Renal cortical epithelial cell (primary cell): ENCODE measurements at places on chromosomes 6 and 20.

DNA sequence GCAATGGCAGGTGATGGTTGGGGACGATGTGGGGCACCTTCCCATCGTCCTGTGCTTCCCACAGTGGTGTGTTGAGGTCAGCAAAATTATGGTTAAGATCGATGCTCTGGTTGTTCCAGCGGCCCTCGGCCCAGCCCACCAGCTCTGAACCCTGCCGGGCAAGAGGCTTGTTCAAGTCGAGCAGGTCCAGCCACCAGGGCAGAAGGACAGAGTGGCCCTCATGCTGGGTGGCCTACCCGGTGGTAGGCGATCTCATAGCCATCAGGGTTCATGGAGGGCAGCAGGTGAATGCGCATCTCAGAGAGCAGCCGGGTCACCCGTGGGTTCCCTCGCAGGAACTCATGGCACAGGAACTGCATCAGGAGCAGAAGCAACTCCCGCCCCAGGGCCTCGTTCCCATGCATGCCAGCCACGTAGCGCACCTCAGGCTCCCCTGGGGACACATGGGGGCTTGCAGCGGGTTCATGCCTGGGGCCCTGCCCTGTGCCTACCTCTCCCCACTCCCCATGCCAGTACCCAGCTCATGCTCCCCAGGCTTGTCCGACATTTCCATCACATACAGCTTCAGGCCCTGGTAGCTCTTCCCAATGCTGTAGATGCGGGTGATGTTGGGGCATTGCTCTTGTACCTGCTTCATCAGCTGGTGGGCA lies 4.3 kb downstream of the CPXM1 start:
- DNase-seq, result no peak

DNA sequence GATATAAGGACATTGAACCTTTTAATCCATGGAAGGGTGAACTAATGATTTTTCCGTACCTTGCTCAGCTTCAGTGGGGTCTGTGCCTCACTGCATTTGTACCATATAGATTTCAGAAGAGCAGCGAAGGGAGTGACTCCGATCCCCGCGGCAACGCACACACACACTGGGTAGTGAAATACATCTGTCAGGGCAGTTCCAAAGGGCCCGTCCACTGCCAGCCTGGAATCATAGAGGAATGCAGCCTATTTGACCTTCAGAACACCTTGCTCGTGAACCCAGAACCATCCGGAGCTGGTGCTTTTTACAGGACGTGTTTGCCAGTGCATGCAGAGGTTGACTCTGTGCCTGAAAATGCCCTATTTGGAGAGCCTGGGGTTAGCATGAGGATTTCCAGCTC lies 33.0 kb downstream of the NOX3 start:
- no peak for DNase-seq

- no peak for DNase-seq
Observed at GRCh38 chr20:62425281-62426058, 1.9 kb downstream of the RBBP8NL start.

DNA sequence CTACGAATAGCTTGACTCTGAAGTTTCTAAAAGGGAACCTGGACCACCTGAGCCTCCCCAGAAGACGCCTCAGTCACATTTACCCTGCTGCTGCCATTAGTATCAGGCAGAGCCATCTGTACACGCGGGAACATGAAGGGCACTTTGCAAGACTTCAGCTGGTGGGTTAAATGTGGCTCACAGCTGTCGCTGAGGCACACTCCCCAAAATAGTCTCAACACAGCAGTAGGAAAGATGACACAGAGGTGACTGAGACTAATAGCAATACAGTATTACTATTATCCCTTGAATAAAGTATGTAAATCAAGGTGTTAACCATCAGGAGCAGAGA lies 29.0 kb downstream of the PSMB1 start:
- no peak for DNase-seq

DNA sequence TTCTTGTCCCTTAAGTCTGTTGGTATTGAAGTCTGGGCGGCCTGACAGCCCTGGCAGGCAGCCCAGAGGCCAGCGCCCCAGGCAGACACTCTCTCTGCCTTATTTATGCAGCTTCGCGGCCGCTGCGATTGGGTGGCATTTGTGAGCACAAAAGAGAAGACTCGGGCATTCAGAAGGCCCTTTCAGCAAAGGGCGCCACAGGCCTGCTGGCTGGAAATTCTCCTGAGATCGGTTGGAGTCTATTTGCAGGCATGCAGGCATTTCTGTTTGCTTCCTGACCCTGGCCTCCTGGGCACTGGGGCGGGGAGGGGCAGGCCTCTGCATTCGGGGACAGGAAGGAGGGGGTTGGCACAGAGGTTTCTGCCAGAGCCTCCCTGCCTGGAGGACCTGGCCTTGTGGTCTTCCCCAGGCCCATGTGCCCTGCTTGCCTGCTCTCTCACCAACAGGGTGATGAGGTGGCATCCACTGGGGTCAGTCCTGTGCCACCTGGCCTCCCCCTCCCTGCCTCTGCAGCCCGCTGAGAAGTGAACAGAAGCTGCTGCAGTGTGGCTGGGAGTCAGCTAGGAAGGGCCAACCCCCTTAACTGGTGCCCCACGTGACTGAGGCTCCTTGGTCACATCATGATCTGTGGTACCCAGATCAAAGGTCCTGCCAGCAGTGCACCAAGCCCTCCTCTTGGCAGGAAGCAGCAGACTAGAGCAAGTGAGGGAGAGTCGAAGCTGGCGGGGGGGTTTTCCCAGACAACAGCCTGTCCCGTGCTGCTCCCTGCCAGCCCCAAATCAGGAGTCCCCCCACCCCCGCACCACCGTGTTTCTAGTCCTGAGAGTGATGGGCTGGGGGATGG lies 16.6 kb upstream of the CCDC167 start:
- peak; percentile 43 for DNase-seq

GRCh38 chr6:46269447-46270229 lies 98.9 kb upstream of the ENPP5 start:
- DNase-seq, result no peak

GRCh38 chr6:6696867-6697531 lies 108.5 kb downstream of the LY86 start:
- peak; percentile 64 for DNase-seq

GRCh38 chr20:64219202-64219601 lies 36.3 kb upstream of the PCMTD2 start:
- DNase-seq, result no peak

GRCh38 chr6:143784316-143784715 lies 58.8 kb upstream of the LTV1 start:
- no peak for DNase-seq

- DNase-seq, result no peak
Observed at GRCh38 chr20:10332656-10333415, 101.2 kb downstream of the MKKS start.

DNA sequence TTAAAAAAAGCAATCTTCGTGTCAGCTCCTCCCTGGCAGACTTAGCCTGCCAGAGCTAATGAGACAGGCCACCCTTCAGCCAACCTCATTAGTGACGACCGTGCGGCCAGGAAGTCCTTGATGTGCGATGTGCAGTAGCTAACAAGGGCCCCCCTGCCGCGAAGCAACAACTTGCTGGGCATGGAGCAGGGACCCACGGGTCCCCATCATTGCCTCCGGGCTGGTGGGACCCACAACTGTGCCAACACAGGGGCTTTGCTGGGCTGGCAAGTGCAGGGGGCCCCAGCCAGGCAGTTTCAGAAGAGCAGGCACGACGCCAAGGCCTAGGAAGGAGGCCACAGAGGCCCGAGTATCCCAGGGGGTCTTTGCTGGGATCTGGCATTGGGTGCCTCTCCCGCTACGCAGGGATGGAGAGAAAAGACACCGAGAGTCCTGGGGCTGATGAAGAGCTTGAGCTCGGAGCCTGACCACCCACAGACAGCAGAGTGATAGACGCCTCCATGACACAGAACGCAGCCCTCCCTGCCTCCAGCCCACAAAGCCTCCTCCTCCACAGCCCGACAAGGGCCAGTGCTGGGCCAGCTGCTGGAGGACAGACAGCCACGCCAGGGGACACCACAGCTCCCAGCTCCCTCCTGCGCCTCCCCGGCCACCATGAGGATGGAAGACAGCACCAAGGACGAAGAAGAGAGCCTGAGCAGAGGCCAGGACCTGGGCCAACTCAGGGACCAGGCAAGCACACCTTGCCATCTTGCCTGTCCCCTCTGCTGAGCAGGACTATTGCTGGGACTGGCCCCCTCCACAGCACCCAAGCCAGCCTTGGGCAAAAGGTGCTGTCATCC lies 96.6 kb downstream of the YTHDF1 start:
- no peak for DNase-seq

DNA sequence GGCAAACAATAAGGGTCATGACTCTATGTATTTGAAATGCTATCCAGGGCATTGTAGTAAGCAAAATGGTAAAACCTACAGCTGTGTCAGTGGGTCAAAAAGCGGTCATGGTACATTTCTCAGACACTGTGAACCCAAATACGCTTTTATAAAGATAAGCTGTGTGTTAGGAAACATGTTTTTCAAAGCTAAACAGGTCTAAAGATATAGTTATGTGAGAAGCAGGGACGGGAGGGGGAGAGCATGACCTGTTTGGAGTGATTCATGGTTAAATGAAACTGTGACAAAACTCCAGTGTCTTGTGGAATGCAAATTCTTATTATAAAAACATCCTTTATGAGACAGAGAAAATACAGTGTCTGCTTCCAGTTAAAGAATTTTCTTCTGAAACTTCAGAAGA lies 205.4 kb upstream of the BMP2 start:
- peak; percentile 59 for DNase-seq

- no peak for DNase-seq
Observed at GRCh38 chr6:75116946-75117345, 88.9 kb downstream of the COL12A1 start.

DNA sequence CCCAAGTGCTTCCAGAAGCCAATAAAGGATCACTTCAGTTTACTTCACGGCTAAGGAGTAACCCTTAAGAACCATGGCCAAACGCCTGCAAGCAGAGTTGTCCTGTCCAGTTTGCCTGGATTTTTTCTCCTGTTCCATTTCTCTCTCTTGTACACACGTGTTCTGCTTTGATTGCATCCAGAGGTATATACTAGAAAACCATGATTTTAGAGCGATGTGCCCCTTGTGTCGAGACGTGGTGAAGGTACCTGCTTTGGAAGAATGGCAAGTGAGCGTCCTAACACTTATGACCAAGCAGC lies 2.5 kb downstream of the RFPL4B start:
- no peak for DNase-seq

- no peak for DNase-seq
Observed at GRCh38 chr6:81242624-81243023, 509.9 kb downstream of the TENT5A start.

DNA sequence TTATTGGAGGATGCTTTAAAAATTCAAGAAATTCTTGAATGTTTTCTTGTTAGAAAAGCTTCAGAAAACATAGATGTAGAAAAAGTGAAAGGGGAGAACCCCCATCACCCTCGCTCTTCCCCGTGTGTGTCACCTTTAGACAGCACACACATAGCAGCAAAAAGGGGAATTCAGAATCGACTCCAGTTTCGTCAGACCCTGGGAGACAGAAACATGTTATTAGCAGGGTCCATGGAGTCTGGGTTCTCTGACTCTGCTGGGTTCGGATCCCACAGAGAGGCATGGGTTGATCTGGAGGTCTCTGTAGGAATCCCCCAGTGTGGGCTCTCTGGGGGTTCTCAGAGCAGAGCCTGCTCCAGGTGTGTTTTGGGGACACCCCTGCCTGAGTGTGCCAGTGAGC lies 43.7 kb downstream of the ARHGAP40 start:
- DNase-seq, result no peak

GRCh38 chr6:46828939-46829338 lies 35.8 kb downstream of the MEP1A start:
- peak; percentile 5 for DNase-seq

GRCh38 chr6:12170351-12171092 lies 119.6 kb upstream of the EDN1 start:
- no peak for DNase-seq

DNA sequence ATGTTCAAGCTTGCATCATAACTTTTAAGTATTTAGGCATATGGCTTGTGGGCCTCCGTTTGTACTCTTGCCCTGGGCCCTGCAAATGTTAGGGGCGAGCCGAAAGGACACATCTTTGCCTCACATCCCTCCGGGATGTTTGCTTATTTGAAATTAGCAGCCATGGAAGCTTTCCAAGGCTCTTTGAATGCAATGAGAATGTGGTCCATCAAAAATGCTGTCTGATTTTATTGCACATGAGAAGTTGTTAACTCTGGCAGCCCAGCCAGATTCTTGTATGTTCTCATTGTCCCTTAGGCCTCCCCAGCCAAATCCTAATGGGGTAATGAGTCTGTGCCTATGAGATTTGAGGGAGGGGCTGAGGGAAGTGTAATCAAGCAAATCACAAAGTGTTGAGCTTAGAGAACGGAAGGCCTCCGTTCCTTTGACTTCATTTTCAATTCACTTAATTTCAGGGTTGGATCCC lies 261.2 kb upstream of the MARCKS start:
- peak; percentile 15 for DNase-seq

- DNase-seq, result no peak
Observed at GRCh38 chr6:75167851-75168250, 38.0 kb downstream of the COL12A1 start.

- DNase-seq, result peak; percentile 74
Observed at GRCh38 chr20:8855315-8855714, 213.6 kb upstream of the PLCB4 start.

GRCh38 chr20:52972190-52972937 lies at the start of gene TSHZ2:
TSS of gene TSHZ2 (plus strand) at chr20:52972358. CDS start at chr20:52973294, 936 bp downstream.
- peak; percentile 37 for DNase-seq

- DNase-seq, result no peak
Observed at GRCh38 chr20:46356195-46357029, 48.1 kb upstream of the CDH22 start.

GRCh38 chr6:163413345-163414116 lies 987 bp upstream of the QKI start:
- DNase-seq, result peak; percentile 58

- no peak for DNase-seq
Observed at GRCh38 chr6:54390362-54390761, 82.1 kb downstream of the TINAG start.

GRCh38 chr6:148629181-148629580 lies 117.6 kb upstream of the UST start:
- DNase-seq, result no peak

GRCh38 chr6:11129908-11130565 lies 18.5 kb upstream of the ERVFRD-1 start:
- no peak for DNase-seq

DNA sequence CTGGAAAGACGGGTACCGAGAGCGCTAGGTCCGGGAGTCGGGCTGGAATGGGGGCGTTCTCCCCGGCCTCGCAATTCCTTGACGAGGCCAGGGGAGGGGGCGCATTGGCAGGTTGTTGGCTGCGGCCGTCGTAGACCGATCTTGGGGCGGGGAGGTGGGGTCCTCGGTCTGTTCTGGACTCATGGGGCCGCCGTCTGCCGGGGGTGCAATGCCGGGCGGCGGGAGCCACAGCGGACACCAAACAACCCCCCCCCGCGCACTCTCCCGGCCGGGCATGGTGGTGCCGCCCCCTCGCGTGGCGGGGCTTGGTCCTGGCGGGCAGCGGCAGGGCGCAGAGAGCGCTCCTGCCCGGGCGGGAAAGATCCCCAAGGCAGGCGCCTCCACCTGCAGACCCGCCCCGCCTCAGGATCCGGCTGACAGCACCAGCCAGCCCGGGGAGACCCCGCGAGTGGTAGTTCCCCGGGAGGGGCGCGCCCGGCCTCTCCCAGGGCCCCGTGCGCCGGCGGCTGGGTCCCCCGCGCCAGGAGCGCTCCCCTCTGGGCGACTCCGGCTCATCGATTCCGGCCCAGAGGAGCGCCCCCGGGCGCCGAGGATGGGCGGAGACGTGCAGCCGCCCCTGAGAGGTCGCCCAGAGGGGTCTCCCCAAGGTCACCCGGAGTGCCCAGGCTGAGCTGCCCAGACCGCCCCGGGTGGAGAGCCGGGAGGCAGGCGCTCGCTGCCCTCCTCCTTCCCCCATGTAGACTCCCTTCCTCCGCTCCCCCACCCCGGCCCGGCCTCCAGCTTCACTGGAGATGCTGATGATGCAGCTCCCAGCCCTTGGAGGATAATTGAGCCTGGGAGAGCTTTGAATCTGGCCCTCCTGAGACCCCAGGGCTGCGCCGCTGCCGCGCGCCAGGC lies 709 bp downstream of the PPP1R16B start:
- no peak for DNase-seq
